ENCODE measurements at places on chromosomes 1 and 21.

DNA sequence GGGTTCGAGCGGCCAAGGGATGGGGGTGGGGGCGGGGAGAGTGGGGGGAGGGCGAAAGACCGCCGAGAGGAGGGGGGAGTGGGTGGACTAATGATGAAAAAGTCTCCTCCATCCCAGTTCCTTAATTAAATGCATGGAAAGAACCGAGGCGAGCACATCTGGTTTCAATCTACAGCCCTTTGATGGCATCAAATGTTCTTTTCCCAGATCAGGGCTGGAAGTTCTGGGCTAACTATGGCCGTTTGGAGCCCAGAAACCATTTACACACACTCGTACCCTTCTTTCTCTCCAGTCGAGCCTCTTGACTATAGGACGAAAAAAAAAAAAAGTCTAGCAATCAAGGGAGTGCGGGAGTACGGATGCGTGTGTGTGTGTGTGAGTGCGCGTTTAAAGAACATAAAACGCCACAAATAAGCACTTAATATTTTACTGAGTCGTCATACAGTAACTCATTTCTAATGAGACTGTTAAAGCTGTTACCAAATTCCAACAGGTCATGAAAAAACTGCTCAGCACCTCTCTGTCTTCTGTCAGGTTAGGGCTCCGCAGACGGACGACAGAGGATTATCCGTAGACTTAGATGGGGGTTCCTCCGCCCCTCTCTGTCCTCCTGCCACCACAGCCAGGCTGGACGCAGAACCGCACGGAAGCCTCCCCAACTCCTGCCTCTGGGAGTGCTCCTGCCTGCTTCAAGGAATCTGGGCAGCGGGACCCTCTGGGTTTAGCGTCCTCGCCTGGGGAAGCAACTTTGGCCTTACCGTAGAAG lies 2.1 kb upstream of the PRRX1 start:
- peak; percentile 67 for DNase-seq

DNA sequence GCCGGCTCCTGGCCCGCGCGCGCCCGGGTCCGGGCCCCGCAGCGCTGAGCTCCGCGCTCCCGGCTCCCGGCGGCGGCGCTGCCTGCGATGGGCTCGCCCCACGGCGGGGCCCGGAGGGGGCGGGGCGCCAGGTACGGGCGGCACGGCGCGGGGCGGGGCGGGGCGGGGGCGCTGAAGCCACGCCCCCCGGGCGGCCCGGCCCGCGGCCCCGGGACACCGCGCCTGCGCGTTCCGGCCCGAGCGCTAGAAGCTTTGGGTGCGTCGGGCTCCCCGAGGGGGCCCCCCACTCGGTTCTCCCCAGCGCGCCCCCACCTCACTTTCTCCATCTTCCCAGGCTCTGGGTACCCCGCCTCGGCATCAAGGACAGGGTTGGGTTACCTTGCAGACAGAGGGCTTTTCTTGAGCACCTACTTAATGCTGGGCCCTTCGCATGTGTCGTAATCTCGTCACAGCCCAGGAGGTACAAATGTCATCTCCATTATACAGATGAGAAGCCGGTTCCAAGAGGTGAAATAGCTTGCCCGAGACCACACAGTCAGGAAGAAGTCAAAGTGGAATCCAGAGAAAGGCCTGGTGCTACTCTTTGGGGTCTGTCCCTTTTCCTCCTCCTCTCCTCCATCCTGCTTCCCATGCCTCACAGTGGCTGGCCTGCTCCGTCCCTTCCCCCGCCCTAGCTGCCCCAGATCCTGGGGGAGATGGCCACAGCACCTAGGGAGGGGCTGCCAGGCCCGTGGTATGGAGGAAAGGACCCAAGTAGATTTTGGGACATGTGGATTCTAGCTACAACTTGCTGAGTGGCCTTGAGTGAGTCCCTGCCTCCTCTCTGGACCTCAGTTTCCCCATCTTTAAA lies 46.5 kb downstream of the RAP1GAP start:
- no peak for DNase-seq

GRCh38 chr1:207140536-207140935 lies 36.5 kb downstream of the C4BPA start:
- DNase-seq = no peak

GRCh38 chr1:41657679-41658295 lies 173.3 kb upstream of the EDN2 start:
- no peak for DNase-seq

DNA sequence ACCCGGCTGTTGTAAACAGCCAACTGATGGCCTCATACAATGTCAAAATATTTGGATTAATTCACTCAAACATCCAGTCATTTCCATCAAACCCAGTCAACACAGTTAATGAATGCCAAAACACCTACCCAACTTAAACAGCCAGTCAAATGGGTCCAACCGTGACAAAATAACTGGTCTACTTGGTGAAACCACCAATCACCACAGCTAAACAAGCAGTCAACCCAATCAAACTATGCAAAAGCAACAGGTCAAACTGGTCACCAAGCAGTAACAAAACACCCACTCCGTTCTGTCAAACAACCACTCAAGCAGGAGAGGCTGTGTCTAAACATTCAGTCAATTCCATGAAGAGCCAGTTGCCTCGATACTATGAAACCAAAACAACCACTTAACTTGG lies 119.2 kb downstream of the FOXD2 start:
- DNase-seq = no peak

GRCh38 chr21:18902660-18903059 lies 499.1 kb upstream of the TMPRSS15 start:
- DNase-seq = no peak

GRCh38 chr21:33949516-33950430 lies 34.2 kb upstream of the ATP5PO start:
- DNase-seq = no peak

- peak; percentile 9 for DNase-seq
Measured at GRCh38 chr1:188426561-188426960, 1597.8 kb downstream of the PLA2G4A start.

DNA sequence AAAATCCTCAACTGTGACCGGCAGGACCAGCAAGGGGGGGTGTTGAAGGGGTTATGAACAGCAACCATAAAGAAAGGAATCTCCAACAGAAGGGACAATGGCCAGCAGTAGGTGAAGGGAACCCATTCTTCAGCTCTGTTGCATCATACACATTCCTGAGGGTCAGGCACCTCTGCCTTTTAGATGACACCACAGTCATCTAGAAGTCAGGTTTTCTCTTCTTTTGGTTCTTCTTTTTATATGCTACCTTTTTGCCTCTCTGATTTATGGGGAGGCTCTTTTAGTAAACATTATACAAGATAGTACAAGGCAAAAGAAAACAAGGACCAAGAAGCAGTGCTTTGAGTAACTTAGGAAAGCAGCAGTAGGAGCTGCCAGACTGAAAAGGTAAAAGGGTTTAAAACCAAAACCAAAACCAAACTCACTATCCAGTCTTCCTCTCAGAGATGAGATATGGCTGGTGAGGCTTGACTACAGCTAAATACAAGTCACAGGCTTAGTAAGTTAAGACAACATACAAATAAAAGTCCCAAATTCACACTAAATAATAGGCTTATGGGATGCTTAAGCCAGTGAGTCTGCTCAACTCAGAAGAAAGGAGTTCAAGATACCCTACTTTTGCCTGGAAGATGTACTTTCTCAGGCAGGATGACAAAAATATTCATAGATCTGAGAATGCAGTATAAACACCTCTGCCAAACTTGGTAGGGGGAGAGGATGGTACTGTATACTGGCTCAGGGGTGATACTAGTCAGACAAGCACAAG lies 4.1 kb downstream of the TEX38 start:
- DNase-seq = no peak

GRCh38 chr1:28761189-28761588 lies 24.4 kb downstream of the YTHDF2 start:
- no peak for DNase-seq

- DNase-seq = no peak
Measured at GRCh38 chr1:22910986-22911651, 61.5 kb downstream of the LACTBL1 start.

GRCh38 chr1:153631047-153632022 lies 2.5 kb upstream of the CHTOP start:
- no peak for DNase-seq

DNA sequence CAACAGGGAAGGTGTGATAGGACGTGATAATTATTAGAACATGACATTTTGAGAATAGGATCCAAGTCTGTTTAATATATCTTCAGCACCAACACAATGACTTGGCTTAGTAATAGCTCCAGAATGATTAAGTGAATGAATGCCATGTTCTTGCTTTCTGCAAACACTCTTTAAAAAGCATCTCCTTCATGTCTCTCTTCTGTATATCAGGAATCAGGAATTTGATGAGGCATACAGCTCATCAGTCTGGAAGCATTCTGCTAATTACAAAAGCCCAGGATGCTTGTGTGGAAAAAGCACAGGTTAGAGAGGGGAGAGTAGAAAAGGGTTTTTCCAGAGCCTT lies 113.0 kb upstream of the ZNF648 start:
- no peak for DNase-seq

DNA sequence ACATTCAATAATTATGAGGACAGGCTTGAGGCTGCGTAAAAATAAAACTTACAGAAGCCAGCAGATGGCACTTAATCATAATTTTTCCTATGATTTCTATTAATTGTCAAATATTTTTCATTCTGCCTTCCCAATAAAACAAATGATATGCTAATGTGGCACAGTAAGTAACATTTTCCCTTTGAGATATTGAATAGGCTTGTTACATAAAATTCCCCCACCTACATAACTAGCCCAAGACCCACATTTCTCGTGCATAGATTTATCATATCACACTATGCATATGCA lies 55.4 kb upstream of the PTGFRN start:
- DNase-seq = no peak

- DNase-seq = no peak
Measured at GRCh38 chr1:31822766-31823165, 6.9 kb upstream of the SPOCD1 start.

DNA sequence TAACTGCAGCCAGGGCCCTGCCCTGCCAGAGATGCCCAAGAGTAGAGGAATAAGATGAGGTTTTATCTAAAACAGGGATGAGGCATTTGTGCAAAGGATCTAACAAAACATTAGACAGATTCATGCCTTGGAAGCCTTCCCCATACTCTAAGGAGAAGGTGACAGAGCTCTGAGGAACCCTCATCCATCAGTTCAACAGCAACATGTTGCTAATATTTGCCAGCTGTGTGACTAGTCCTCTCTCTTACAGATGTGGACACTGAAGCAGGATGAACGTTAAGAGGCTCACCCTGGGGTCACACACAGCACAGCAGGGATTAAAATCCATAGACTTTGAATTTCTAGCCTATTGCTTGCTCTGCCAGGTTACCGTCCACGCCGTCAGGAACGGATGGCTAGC lies 99.0 kb downstream of the ZBTB18 start:
- DNase-seq = peak; percentile 21

DNA sequence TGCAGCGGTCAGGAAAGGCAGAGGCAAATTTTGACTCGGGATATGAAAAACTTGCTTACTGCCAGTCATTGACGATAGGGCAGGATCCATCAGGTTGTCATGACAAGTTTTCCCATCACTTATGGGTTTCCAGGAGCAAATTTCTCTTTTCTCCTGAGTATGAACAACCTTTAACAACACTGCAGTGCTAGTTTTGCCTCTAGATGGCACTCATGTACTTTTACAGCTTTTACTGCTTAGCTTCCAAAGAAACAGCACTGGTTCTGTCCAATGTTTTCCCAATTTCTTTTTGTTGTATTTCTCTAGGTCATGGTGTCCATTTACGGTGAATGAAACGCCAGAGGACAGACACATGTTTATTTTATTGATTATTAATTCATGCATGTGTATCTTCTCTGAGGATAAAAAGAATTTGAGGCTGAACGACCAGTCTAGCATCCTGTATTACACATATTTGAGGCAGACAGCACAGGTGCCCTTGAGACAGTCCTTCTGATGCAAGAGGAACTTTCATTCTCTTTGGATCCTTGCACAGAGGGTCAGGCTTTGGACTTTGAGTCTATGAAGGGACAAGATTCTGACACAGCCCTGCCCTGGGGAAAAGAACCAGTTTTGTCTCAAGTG lies 112.3 kb upstream of the TRABD2B start:
- DNase-seq = peak; percentile 62

- no peak for DNase-seq
Measured at GRCh38 chr1:86703696-86704457, 499 bp upstream of the SH3GLB1 start.

DNA sequence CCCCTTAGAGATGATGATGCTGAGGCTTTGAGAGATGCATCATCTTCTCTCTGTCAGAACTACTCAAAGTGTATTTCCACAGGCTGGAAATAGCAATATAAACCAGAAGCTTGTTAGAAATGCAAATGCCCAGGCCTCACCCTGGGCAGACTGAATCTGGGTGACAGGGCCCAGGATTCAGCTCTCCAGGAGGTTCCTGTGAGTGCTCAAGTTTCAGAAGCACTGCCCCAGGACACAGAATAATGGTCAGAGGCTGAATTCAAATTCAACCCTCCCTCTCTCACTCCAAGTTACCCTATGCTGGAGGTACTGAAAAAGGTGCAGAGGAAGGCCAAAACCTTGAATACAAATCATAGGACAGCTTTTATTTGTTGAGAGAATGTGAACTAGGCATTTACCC lies 98.5 kb upstream of the NGF start:
- DNase-seq = no peak

- peak; percentile 71 for DNase-seq
Measured at GRCh38 chr1:93576346-93576745, 105.3 kb downstream of the BCAR3 start.

DNA sequence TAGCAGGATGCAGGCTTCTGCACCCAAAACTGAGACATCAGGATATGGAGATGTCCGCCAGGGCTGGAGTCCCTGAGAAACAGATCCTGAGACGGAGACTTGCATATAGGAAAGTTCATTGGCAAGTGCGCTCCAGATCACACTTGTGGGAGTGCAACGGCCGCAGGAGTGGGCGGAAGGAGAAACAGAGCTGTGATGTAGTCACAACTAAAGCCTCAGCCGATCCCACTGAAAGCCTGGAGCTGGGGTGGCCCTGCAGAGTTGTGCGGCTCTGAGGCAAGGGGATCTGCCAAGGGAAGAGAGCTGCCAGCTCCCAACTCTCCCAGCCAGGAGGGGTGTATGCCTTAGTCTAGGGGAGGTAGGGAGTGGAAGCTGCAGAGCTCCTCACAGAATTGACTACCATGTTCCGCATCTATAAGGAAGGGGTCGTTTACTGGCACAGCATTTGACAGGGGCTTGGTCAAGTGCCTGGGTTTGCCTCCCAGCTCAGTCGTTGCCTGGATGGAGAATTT lies 42.1 kb upstream of the PLA2G2C start:
- no peak for DNase-seq

- peak; percentile 5 for DNase-seq
Measured at GRCh38 chr1:220335668-220336067, 63.4 kb upstream of the RAB3GAP2 start.

GRCh38 chr1:36573445-36573844 lies 90.7 kb upstream of the CSF3R start:
- DNase-seq = no peak

GRCh38 chr1:25737130-25737529 lies 62.9 kb upstream of the SELENON start:
- DNase-seq = no peak

DNA sequence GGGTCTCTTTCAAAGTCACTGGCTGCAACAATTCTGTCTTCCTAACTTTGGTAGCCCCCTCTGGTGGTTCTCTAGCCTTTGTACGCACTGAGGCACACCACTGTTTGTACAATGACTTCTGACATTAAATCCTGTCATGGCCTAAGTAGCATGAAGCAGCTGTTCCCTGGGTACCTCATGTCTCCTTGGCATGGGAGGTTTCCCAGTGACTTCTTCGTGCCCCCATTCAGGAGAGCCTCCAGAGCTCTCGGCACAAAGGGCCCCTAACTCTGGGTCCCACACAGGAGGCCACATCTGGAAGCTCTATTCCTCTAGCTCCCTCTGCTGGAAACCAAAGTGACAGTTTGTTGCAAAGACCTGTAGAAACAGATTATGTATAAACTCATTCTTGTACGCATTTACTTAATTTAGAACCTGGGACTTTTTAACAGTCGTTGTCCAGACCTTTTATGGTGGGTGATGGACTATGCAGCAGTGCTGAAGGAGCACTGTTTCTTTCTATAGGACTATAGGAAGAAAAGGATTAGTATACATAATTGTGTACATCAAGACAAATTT lies 13.4 kb downstream of the SWT1 start:
- peak; percentile 74 for DNase-seq

Data from astrocyte of the spinal cord (primary cell).